Right cardiac atrium (tissue), 5 donors: ENCODE measurements at places on chromosomes 16 and 17. TPM values are rescaled to one million over a fixed set of nuclear protein-coding genes. Genes with fewer than 3 reads are reported as not detected.

DNA sequence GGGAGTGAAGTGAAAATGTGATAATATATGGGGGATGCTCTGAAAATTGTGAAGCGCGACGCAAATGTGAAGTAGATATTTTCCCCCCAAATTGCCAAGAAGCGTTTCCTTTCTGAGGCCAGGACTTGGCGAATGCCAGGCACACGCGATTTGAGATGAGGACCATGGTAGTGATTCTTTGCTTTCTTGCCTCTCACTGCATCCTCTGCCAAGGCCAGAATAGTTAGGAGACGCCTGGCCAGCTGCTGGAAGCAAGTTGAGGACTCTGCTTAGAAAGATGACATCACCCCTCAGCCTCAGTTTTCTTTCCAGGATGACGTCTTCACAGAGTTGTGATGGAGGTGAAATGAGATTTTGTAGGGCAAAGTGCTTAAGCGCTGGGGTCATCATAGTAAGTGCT is 25.9 kb downstream of the PIPOX start:
- DNase-seq, result no peak

DNA sequence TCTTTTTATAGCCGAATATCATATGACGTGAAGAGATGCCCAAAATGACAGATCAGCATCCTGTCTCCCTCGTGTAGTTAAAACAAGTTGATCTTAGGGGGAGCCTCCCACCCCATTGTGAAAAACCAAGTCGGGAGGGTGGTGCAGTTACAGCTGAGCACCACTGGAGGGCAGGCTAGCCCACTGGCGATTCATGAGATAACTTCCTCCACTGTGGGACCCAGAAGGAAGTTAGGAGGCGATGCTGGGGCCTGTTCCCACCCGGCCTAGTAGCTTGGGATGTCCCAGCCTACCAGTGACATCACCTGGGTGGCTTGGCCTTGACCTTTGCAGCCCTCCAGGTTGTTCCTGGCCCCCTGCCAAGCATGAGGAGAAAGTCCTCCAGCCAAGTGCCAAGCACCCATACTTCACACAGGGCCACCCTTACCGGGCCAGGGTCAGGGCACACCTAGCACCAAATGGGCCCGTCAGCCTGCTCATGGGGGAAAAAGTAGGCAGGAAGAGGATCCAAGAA is 8.1 kb upstream of the CPNE2 start:
- peak; percentile 83 for DNase-seq

DNA sequence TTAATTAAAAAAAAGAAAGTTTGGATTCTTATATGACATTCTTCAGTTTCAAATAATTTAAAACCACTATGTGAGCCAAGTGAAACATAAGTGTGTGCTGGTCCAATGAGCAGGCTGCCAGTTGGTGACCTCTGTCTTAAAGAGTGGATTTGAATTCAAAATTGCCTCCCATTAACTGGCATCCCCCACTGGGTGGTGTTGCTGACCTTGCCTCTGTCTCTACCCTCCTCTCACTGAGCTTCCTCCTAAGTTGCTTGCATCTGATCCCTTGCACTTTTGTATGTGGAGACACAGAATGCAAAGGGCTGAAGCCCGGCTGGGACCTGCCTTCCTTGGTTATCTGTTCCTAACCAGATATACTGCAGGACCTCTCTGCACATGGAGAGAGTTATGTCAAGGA is 160.6 kb downstream of the CYLD start:
- no peak for DNase-seq

DNA sequence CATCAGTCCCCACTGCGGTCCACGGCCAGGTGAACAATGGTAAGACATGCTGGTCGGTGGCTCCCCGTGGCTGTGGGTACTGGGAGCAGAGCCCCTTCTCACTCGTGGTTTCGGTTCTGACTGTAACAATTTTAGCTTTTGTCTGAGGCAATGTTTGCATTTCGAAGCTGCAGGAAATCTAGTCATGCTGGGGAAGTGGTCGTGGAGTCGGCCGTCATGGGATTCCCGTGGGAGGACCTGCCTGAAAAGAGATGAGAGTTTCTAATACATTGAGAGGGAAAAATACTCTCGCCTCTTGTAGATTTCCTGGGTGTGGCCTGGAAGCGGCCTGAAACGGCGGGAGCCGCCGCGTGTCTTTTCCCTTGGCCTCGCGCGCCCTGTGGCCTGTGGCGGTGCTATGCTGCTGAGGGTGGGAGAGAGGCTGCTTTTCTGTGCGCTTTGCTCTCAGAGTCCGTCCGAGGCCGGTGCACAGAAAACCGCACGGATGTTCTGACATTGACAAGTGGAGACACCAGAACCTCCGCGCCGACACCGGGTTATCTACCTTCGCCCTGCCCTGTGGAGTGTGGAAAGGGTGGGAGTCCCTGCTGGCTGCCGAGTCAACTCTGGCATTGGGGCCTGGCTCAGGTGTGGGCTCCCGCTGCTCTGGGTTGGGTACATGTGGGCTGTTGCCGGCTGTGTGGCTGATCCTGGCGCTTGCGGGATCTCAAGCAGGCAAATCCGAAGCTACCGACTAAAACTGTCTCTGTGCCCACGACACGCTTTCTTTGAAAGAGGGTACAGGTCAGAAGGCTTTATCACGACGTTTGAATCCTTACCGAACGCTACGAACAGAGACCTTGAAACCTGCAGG is 60.8 kb downstream of the WDR45B start:
- DNase-seq, result peak; percentile 50

DNA sequence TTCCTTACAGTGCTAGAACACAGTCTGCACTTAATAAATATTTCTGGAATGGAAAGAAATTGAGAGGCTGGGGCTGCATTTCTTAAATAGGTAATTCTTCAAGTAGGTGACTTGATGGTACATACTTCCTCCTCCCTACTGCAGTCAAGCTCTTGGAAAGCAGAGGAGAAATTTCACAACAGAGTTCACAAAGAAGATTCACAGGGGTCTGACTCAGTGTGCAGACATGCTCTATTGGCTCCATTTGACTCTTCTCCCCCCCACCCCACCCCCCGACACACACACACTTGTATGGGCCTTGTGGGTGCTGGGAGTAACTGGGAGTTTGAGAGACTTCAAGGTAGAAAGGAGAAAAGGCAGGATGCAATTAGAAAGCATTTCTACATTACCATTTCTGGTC is 6.2 kb upstream of the MYOCD start:
- DNase-seq, result no peak

DNA sequence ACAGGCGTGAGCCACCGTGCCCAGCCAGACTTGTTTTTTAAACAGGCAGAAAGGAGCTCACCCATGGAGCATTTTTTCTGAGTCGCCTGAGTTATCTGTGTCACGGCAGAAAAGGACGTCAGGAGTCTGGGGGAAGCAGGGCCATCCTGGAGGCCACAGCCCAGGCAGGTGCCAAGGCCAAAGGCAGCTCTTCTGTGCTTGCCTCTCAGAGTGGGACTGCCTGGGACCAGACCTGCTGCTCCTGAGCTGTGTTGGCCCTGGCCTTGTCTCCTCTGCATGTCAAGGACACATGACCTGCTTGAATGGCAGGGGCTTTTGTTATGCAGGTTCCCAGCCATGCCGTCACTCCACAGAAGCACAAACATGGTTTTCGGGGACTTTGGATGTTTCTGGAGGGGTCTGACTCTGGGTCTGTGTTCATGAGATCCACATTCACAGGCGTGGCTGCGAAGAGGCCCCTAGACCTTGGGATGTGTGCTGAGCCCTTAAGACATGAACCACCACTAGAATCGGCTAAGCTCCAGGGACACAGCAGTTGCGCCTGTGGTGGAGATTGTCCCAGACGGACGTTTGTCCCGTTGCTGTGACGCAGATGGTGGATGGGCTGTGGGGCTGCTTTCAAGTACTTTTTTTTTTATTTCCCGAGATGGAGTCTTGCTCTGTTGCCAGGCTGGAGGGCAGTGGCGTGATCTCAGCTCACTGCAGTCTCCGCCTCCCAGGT is 33.8 kb downstream of the FOXK2 start:
- DNase-seq, result no peak

DNA sequence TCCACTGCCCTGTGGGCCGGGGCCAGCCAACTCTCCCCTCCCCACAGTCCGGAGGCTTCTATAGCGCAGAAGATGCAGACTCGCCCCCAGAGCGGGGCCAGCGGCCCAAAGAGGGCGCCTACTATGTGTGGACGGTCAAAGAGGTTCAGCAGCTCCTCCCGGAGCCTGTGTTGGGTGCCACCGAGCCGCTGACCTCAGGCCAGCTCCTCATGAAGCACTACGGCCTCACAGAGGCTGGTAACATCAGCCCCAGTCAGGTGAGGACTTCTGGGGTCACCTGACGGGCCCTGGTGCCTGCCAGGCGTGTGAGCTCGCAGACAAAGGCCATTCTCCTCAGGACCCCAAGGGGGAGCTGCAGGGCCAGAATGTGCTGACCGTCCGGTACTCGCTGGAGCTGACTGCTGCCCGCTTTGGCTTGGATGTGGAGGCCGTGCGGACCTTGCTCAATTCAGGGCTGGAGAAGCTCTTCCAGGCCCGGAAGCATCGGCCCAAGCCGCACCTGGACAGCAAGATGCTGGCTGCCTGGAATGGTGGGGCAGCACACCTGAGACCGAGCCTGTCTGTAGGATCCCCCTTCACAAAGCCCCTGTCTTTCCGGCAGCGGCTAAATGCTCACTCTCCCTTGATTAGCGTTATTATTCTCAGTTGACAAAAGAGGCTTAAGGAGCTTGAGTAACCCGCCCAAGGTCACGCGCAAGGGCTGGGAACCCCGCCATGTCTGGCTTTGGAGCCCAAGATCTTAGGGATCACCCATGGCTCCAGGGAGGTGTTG is 3.9 kb downstream of the SPATA20 start:
- peak; percentile 93 for DNase-seq

DNA sequence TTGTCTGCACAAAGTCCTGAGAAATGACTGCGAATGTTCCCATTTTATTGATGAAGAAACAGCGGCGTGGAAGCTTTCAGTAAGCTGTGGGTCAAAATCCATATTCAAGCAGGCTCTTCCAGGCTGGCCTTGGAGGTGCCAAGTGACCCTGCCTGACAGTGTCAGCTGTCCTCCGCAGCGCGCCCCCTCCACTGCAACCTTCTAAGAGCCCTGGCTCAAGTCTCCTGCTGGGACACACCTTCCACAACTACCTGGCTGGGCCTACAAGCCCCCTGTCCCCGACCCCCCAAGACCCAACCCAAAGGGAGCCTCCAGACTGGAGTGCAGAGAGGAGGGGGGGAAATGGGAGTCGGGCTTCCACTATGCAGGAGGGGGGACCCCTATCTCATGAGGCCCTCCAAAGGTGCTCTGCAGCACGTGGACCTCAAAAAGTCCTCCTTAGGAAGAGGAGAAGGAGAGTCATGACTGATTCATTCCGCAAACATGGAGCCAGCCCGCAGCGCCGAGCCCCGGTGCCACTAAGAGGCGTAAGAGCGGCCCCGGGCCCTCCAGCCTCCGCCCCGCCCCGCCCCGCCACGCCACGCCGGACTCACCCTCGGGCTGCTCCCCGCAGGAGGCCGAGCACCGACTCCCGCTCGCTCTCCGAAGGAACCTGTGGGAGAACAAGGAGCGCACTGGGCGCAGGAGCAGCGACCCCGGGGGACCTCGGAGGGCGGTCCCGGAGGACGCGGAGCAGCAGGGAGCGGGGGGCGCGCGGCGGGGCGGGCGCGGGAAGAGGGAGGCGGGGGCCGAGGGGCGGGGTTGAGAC is 574 bp downstream of the MPP3 start:
- DNase-seq, result peak; percentile 83

DNA sequence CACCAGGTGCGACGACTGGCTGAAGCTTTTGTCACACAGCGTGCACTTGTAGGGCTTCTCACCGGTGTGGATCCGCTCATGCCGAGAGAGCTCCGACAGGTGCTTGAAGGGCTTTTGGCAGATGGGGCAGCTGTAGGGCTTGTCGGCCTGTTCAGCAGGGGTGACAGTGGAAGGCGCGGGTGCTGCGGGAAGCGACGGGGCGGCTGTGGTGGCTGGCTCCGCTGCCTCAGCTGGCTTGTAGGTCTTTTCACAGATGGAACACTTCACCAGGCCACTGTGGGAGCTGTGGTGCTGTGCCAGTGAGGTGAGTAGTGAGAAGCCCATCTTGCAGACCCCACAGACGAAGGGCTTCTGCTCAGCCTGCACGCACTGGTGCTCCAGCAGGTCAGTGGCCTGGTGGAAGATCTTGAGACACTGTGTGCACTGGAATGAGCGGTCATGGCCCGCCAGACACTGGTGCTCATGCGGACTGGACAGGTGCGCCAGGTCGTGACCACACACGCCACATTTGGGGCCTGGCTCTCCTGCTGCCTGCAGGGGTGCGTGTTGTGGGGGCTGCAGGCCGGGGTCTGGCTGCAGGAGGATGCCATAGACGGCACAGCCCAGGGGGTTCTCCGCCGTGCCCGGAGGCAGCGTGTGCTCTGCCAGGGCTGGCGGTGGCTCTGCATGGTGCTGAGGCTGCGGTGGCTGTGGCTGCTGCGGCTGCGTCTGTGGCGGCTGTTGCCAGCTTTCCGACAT is 2.8 kb downstream of the ZNF319 start:
- no peak for DNase-seq

GRCh38 chr17:34581446-34582184 is 2.2 kb downstream of the TMEM132E start:
- DNase-seq, result no peak

DNA sequence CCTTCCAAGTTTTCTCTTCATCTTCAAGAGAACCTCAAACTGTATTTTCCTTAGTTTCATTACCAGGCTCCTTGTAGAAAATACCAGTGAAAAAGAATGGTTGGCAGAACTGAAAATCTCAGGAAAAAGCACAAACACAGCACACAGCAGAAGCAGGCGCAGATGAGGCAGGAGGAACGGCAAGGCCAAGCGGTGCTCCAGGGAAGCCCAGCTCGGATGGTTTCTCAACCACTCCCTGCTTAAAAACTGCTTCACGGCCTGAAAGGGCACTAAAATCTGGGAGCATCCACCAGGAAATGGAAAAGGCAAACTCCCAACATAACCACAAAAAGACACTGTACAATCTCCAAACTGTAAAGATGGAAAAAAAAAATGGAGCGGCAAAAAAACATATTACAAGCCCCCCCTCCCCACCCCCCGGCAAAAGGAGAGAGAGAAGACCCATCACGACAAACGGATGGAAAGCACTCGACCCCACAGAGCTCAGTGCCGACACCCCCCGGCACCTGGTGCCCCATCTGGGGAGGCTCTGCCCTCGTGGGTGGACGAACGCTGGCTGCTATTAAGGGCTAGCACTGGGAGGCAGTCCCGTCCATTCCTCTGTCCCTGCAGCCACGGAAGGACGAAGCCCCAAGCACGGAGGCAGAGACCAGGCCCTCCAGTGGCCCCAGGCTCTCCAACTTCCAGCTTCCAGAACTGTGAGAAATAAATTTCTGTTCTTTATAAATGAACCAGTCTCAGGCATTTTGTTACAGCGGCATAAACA is 127.5 kb downstream of the ZNF778 start:
- DNase-seq, result peak; percentile 33

The CCL13 gene
- 4.3 TPM for total RNA-seq

The NPTX1 gene
- total RNA-seq, result not detected

The FUS gene
- 144 TPM for total RNA-seq

The KRT31 gene
- not detected for total RNA-seq

The CPHXL gene
- not detected for total RNA-seq

The ALOX12 gene
- 0.18 TPM for total RNA-seq
